ENCODE measurements at places on chromosomes 1 and 21. TPM values are rescaled to one million over a fixed set of nuclear protein-coding genes. Genes with fewer than 3 reads are reported as not detected.

DNA sequence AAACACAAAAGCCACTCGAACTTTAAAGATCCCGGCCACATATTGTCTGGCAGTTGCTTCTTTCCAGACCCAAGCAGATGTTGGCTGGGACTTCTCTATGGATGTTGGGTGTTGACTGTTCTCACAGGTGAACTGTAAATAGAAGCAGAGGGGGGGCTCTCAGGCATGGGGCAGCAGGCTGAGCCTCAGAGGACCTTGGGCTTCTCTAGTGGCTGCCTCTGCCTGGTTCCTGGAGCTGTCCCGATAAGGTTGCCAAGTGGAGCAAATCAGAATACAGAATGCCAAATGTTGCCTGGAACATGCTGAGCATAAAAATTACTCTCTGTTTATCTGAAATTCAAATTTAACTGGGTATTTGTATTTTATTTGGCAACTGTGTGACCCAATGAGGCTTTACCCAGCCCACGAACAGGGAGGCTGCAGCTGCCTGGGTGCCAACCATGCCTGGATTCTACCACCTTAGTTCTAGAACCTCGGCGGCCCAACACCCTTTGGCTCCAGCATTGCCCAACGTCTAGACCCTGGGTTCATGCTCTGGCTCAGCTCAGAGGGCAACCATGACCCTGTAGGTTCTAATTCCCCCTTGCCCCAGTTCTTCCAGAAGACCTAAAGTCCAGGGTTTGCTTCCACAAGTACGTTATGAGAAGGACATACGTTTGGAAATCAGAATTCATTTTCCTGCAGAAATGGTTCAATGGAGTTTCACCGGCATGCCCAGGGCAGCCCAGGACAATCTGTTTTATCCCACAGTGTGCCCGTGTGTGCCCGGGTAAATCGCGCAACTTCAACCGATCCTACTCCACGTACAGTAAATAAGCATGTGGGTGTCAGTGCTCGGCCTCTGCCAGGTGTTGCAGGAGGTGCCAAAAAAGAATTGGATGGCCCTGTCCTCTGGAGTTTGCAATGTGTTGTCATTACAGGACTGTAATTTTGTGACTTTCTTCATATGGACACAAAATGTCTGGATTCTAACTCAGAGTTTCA, 5.4 kb upstream of the SLC45A1 start:
- DNase-seq = no peak

GRCh38 chr21:35189077-35189863, 140.2 kb upstream of the RUNX1 start:
- DNase-seq = no peak

DNA sequence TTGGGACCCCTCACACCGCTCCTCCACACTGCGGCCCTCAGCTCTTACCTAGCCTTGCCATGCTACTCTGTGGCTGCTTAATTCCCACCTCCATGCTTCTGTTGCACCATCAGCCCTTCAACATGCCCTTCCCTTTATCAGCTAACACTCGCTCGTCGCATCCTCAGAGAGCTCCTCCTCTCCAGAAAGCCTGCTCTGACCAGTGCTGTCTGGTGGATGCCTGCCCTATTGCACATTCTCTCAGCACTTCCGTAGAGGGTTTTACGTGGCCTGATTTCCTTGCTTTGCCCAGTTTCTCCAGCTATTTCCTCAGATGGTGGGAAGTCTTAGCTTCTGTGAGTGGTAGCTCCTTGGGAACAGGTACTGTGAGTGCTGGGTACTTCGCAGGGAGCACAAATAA, 10.3 kb upstream of the LAD1 start:
- DNase-seq = no peak

GRCh38 chr1:180167721-180168467, 13.2 kb downstream of the QSOX1 start:
- DNase-seq = no peak

GRCh38 chr1:149928401-149928724, 760 bp upstream of the SF3B4 start:
- no peak for DNase-seq

GRCh38 chr1:26168410-26169197, at the start of gene C1orf232:
Gene C1orf232 (minus strand): TSS chr1:26168963. CDS start chr1:26168499, 464 bp downstream.
- DNase-seq = no peak

- no peak for DNase-seq
These were observed 147.5 kb downstream of the ZC3H11B start for GRCh38 chr1:219465212-219466093.

GRCh38 chr1:6967431-6968111, 182.3 kb downstream of the CAMTA1 start:
- DNase-seq = no peak

- no peak for DNase-seq
These were observed 2.3 kb upstream of the USH2A start for GRCh38 chr1:216425577-216425976.

- DNase-seq = no peak
These were observed 39.5 kb upstream of the SGIP1 start for GRCh38 chr1:66494482-66494881.

DNA sequence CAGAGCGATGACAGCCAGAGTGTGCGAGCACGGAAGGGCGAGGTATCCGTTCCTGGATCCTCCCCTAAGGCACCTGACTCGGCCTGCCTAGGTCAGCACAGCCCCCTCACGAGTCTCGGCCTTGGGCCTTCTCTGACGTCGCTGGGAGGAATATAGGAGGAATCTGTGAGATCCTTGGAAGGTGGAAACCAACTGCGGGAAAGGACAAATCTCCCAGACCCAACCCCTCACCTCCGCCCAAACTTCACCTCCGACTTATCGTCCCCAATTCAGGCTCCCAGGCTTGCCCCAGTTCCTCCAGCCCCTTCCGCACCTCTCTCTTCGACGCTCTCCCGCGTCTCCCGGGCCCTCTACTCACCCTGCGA, 494 bp downstream of the APH1A start:
- DNase-seq = no peak

DNA sequence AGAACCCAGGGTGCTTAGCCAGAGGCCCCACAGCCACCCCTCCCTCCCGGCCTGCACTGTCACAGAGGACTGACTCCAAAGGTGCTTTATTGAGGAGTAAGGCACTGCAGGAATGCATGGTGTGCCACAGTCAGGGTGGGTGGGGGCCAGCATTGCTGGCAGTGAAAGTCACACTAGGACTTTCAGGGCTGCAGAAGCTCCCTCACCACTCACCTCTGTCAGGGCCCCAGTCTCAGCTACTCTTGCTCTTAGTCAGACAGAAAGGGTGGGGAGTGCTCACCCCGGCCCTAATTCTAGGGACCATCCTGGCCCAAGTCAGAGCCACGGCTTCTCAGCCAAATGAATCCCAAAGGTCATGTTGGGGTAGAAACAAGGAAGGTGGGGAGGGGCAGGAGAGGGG, 19.4 kb downstream of the KNCN start:
- DNase-seq = no peak

DNA sequence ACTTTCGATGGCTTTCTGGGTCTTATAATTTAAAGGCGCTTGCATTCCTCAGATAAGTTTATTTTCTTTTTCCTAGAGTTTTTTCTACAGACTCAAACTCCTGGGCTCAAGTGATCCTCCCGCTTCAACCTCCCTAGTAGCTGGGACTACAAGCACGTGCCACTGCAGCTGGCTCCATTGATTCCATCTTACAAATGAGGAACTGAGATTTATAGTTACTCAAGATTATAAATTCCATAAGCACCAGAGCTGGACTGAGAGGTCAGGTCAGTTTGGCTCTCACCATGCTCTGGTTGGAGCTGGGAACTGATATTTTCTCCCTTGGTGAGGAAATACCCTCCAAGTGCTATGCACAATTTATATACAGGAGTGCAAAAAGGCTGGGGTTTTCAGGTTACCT, 13.4 kb upstream of the PRPF38B start:
- DNase-seq = no peak

DNA sequence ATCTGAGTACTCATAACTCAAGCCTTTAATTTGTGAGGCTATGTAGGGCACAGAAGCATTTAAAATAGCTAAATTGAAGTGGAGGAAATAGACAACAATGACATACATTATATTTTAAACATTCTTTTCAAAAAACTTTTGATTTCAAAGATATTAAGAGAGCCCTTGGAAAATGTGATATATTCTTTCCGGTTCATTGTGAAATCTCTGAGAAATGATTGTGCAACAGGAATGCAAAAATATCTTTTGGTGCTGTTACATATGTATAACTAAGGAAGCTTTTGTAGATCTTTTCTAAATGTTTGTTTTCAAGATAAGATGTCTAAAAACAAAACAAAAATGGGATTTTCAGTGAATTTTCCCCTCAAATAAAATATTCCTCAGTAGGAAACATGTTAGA, 185.2 kb downstream of the LEPR start:
- no peak for DNase-seq

Gene RGS1
- total RNA-seq = not detected

Gene AMPD1
- total RNA-seq = not detected

Gene HJV
- not detected for total RNA-seq

Gene NEGR1
- 2.0 TPM for total RNA-seq

Gene KISS1
- total RNA-seq = not detected

Gene GJA8
- not detected for total RNA-seq
